ENCODE measurements at places on chromosomes 13 and 19.

DNA sequence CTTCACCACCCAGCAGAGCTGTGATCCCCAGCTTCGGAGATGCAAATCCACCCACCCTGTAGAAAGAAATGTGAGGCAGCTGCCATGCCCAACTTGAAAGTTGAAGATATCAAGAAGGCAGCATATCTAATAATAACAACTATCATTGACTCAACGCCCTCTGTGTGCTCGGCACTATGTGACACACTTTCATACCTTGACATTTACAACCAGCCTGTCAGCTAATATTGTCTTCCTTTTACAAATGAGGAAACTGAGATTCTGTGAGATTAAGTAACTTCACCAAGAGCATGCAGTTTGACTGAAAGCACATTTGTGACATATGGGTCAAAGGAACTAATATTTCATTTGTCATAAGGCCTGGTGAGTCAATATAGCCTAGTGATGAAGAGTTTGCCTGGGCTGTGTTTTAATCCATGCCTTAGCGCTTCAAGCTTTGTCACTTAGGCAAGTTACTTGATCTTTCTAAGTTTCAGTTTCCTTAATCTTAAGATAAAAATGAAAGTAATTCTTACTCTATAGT is 137.0 kb downstream of the FLT1 start:
- no peak for DNase-seq

- DNase-seq, result no peak
Measured at GRCh38 chr13:74169676-74170075, 35.5 kb upstream of the KLF12 start.

DNA sequence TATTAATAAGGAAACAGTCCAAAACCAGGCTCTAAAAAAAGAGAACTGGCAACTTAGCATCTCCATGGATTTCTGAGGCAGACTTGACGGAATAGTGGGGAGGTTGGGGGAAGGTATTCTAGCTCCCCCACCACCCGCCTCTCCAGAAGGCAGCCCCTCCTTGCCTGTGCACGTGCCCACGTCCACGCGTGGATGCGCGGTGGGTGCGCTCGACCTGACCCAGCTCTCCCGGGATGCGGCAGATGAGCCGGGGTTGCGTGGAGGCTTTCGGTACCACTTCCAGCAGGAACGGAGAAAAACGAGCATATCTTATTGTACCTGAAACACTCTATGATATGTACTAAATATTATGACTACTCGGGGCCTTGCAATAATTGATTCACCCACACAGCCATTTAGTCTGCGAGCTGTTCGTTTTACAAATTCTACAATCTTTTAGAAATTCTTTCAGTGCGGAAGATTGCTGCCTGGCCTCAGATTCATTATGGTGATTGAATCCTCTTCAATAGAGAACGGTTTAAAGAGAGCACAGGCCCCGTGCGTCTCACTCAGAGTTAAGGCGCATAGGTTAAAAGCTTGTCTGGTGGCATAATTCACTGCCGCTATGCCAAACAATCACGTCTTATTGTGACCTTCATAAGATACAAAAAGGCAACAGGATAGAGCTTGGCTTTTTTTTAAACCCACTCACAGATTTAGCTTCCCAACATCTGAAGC is 117.9 kb downstream of the URI1 start:
- no peak for DNase-seq

DNA sequence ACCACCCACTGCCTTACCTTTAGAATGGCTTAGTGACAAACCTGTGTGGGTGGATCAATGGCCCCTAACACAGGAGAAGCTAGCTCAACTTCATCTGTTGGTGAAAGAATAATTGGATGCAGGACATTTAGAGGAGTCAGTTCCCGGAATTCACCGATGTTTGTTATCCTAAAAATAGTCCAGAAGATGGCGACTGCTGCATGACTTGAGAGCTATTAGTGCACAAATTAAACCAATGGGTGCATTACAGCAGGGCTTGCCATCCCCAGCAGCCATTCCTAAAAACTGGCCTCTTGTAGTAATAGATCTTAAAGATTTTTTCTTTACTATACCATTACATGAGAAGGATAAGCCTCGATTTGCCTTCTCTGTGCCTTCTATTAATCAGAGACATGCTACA is 46.8 kb upstream of the ZNF726 start:
- DNase-seq, result no peak

- peak; percentile 63 for DNase-seq
Measured at GRCh38 chr19:35247526-35248309, 1.1 kb upstream of the LSR start.

- no peak for DNase-seq
Measured at GRCh38 chr13:85099245-85099644, 700.0 kb downstream of the SLITRK6 start.

GRCh38 chr13:90696656-90697055 is 650.8 kb upstream of the MIR17HG start:
- DNase-seq, result no peak

- DNase-seq, result no peak
Measured at GRCh38 chr13:114099191-114099590, 33.2 kb downstream of the RASA3 start.

- DNase-seq, result no peak
Measured at GRCh38 chr13:94947965-94948371, 235.6 kb upstream of the SOX21 start.

GRCh38 chr19:37594982-37595382 is 306 bp downstream of the ZNF540 start:
- DNase-seq, result peak; percentile 78

DNA sequence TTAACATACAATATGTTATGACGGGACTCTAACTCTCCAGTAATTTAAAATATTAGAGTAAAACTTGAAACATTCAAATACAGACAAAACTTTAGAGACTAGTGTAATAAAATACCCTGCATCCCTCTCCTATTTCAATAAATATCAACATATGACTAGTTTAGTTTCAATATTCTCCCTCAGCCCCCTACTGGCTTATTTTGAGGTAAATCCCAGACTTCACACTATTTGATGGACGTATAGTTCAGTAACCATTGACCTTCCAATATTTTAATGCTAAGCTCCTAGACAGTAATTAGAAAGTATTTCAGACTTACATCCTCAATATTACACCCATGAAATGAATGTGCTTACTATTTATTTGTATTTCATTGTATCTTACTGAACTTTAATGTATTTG is 180.7 kb upstream of the STARD13 start:
- no peak for DNase-seq

DNA sequence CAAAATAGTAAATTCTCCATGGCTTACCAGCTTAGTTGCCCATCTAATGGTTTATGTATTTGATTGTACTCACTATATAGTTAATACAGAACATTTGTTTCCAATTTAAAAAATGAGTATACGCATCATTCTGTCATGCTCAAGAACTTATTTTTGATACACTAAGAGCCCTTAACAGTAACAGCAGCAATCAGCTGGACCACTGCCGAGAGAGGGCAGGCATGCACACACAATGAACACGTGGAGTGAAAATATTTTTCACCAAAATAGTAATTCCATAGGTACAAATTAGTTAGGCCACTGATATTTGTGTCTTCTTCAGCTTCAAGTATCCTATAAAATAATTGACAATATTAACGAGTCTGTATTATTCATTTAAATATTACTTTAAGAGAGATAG is 109.9 kb downstream of the KLF12 start:
- no peak for DNase-seq

- DNase-seq, result no peak
Measured at GRCh38 chr13:100506154-100506553, 82.4 kb downstream of the GGACT start.

DNA sequence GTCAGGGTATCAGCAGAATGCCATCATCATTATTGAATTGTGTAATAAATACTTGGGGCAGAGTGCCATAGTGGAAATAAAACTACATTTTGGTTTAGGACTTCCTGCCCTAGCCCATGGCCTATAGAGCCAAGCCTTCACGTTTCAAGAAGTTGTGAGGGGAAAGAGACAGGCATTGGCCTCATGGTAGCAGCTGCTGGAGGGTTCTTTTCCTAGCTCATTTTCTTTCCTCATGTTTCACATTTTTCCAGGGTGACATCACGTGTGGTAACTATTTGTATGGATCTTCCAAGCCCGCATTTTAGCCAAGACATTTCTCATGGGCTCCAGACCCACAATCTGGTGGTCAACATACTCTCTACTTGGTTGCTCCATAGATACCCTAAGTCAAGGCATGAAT is 80.4 kb downstream of the LRCH1 start:
- no peak for DNase-seq

- DNase-seq, result no peak
Measured at GRCh38 chr13:67650471-67650870, 420.3 kb upstream of the PCDH9 start.

- no peak for DNase-seq
Measured at GRCh38 chr13:50629497-50629896, 214.0 kb downstream of the DLEU7 start.

DNA sequence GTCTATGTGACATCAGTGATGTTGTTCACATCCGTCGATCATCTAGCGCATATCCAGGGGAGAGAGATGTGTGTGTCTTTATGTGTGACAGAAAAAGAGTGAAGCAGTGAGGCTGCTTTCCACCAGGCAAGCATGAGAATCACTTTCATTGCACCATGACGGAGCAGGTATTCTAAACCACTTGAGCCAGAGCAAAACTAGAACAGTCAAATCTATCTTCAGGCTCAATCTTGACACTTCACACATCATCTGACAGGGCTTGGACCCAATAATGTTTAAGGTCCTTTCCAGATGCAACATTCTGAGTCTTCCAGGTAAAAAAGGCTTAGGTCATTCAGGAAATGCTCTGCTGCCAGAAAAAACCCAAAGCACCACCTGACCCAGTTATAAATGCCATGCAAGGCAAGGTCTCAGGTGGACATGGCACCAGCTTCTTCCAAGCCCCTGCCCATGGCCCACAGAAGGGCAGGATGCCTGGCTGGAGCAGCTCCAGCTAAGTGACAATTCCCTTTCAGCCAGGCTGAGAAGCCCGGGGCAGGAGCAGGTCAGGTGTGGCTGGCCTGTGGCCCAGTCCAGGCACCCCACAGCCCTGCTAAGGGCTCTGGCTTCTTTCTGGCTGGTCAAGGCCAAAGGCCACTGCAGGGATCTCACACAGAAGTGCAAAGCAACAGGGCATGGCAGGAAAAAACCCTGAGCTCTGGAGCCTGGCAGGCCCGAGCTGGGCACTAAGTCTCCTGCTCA is 5.0 kb downstream of the ELAVL1 start:
- DNase-seq, result no peak

DNA sequence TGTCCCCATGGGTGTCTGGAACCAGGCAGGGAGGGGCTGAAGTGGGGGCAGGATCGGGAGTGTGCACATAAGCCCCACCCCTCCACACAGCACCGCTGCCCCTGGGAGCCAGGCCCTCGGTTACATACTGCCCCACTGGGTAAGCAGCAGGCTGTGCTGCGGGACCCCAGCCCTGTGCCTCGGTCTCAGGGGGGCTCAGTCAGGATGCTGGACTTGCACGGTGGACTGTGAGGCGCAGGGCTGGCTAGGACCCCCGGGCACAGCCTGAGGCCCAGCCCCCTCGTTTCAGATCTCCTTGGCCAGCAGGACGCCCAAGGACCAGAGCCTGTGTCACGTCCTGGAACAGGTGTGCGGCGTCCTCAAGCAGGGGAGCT is 16.3 kb downstream of the MPND start:
- no peak for DNase-seq

GRCh38 chr13:111539791-111540446 is 219.5 kb downstream of the TEX29 start:
- DNase-seq, result no peak

DNA sequence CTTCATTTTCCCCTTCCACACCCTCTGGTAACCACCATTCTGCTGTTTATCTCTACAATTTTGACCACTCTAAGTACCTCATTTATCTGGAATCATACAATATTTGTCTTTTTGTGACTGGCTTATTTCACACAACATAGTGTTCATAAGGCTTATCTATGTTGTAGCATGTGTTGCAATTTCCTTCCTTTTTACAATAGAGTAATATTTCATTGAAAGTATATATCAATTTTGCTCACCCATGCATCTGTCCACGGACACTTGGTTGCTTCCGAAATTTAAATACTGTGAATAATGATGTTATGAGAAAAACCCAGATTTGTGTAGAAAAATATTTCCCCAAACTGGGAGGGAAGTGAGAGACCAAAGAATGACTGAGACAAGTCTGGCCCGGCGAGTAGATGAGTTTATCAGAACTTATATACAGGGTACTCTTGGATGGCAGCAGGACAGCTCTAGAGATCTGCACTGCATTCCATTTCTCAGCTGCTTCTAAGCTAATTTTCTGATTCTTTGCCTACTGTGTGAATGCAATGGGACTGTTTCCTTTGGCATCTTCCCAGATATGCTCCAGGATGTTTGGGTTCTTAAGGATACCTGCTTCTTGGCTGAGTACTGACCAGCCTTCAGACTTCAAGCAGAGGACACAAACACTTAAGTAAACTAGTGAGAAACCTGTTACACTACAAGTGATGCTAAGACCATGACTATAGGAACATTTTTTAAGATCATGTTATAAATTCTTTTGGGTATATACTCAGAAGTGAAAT is 834.0 kb upstream of the PCDH9 start:
- DNase-seq, result no peak

DNA sequence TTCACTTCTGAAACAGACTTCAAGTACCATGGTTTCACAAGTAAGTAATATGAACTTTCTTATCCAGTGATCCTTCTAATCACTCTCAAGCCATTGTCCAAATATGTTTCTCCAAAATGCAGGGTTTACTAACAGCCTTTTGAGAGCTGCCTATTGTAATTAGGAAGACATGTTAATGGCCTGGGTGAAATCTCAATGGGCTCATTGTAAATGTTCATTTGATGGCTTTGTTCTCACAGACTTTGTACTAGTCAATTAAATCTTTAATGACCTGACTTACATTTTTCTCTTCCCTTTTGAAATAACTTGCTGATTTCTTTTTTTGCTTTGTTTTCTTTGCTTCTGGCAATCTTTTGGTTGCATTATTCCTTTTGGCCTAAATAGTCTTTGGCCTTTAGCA is 444.8 kb downstream of the LIG4 start:
- DNase-seq, result no peak

- DNase-seq, result no peak
Measured at GRCh38 chr13:57682128-57682716, 50.7 kb downstream of the PCDH17 start.
